ENCODE measurements at places on chromosomes 11 and 22. TPM values are rescaled to one million over a fixed set of nuclear protein-coding genes. Genes with fewer than 3 reads are reported as not detected.

PANX3 gene
- not detected for total RNA-seq

HIKESHI gene
- total RNA-seq, result 44.3 TPM

OR52A1 gene
- total RNA-seq, result not detected

SNX32 gene
- total RNA-seq, result not detected

- H3K4me1 ChIP-seq, result peaks cover 6% of the 10 kb centered on the region
- no peaks in the 10 kb centered on the region for H3K36me3 ChIP-seq
- H3K27ac ChIP-seq, result no peak overlapping the region
Measured at GRCh38 chr22:19127329-19128008, 3.6 kb upstream of the TSSK2 start.

- H3K4me3 ChIP-seq, result no peak overlapping the region
- no peak for DNase-seq
- H3K27ac ChIP-seq, result no peak overlapping the region
- no peaks in the 10 kb centered on the region for H3K27me3 ChIP-seq
Measured at GRCh38 chr22:28141614-28142013, 222.6 kb upstream of the PITPNB start.

GRCh38 chr11:19187833-19188258, 13.9 kb downstream of the CSRP3 start:
- H3K4me3 ChIP-seq, result no peak overlapping the region
- no peaks in the 10 kb centered on the region for H3K4me1 ChIP-seq
- H3K36me3 ChIP-seq, result peaks cover 78% of the 10 kb centered on the region
- no peak for DNase-seq

DNA sequence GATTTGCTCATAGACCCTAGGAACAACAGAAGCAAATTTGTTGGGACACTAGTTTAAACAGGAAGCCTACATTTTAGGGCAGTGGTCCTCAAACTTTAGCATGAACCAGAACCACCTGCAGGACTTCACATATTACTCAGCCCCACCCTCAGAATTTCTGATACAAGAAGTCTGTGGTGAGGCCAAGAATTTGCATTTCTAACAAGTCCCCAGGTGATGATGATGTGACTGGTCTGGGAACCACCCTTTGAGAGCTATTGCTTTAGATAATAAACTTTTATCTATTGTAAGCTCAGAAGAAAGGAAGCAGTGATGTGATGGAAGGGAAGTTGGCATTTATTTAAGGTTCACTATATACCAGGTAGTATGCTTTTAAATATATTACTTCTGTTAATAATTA, 194.0 kb downstream of the FAM181B start:
- no peak overlapping the region for H3K27ac ChIP-seq
- no peaks in the 10 kb centered on the region for H3K36me3 ChIP-seq
- no peaks in the 10 kb centered on the region for H3K27me3 ChIP-seq

- H3K27ac ChIP-seq, result peak overlapping the region; percentile 97
- no peak overlapping the region for H3K4me3 ChIP-seq
- peak; percentile 69 for DNase-seq
- peaks cover 90% of the 10 kb centered on the region for H3K4me1 ChIP-seq
Measured at GRCh38 chr22:49934160-49934890, 15.9 kb downstream of the CRELD2 start.

DNA sequence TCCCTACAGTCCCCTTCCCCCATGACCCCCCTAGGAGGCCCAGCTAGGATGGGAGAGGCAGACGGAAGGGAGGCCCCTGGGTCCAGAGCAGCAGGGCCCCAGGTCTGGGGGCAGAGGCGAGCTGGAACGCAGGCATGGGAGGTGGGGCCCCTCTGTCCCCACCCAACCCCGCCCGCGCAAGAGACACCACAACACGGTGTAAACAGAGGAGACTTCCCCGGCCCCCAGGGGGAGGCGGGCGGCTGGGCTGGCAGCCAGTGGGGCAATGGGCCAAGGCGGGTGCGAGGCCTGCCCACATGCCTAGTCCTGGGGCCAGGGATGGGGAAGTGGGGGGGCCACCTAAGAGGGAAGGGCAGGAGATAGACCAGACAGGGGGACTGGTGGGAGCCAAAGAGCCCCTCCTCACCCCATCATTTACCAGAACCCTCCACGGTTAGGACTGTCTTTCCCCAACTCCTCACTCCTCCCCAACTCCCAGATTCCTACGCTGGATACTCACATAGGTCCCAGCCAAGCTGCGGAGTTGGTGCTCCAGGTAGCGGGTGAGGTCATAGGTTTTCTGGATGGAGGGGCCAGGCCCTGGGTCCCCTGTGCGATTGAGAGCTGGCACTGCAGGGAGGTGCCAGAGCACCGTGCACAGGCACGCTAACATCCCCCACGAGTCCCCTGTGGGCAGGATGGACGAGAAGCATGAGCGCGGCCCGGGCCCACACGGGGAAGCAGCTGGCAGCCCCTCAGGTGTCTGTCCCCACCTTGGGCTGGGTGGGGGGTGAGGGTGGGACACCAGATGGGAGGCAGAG, 6.2 kb downstream of the CLCF1 start:
- peaks cover 70% of the 10 kb centered on the region for H3K4me1 ChIP-seq
- H3K27me3 ChIP-seq, result no peaks in the 10 kb centered on the region
- no peaks in the 10 kb centered on the region for H3K36me3 ChIP-seq
- no peak for DNase-seq

Measured in heart right ventricle (tissue), 16 donors.